ENCODE measurements at places on chromosomes 2 and 18. TPM values are rescaled to one million over a fixed set of nuclear protein-coding genes. Genes with fewer than 3 reads are reported as not detected.

DNA sequence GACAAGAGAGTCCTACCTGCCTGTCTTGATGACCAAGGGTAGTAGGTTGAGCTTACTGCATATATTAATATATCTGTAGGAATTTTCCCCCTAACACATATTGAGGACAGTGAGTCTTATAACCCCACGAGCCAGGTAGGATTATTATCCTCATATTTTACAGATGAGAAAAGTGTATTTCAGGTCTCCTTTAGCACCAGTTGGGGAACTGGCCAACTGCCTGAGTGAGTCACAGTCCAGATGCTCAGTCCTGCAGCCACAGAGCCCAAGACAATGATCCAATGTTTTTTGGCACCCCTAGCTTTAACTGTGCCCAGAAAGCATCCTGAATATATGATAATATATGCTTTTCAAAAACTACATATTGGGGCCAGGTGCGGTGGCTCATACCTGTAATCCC, 30.8 kb upstream of the GLS start:
- no peak overlapping the region for H3K4me3 ChIP-seq
- H3K4me1 ChIP-seq = peaks cover under 1% of the 10 kb centered on the region
- no peak for DNase-seq

- no peak for DNase-seq
- H3K4me3 ChIP-seq = no peak overlapping the region
- H3K4me1 ChIP-seq = peaks cover 21% of the 10 kb centered on the region
- H3K36me3 ChIP-seq = peaks cover 7% of the 10 kb centered on the region
- no peaks in the 10 kb centered on the region for H3K27me3 ChIP-seq
Measured at GRCh38 chr18:79423211-79424007, 27.7 kb downstream of the NFATC1 start.

DNA sequence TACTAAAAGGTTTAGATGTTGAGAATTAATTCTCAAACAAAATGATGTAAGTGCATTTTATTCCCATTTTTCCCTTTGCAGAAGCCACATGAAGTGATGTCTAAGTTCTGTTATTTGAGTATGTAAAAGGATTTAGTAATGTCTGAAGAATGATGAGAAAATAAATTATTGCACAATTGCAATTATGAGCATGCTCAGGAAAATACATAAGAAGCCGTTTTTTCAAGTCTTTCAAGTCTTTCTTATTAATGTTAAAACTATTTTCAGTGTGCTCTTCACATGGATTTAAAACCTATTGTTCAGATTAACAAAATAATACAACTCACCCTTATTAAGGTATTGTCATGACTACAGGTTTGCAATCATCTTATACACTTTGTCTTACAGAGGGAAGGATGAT, 331.4 kb upstream of the NETO1 start:
- DNase-seq = no peak
- H3K4me3 ChIP-seq = no peak overlapping the region
- no peak overlapping the region for H3K27ac ChIP-seq

- H3K4me3 ChIP-seq = no peak overlapping the region
- H3K4me1 ChIP-seq = no peaks in the 10 kb centered on the region
Measured at GRCh38 chr2:39898934-39899333, 119.9 kb upstream of the THUMPD2 start.

- peaks cover 7% of the 10 kb centered on the region for H3K36me3 ChIP-seq
- H3K27me3 ChIP-seq = no peaks in the 10 kb centered on the region
- no peak overlapping the region for H3K4me3 ChIP-seq
- no peak overlapping the region for H3K27ac ChIP-seq
Measured at GRCh38 chr2:51722311-51722710, 690.4 kb upstream of the NRXN1 start.

- H3K27ac ChIP-seq = no peak overlapping the region
- H3K4me3 ChIP-seq = no peak overlapping the region
- DNase-seq = no peak
- no peaks in the 10 kb centered on the region for H3K36me3 ChIP-seq
- no peaks in the 10 kb centered on the region for H3K4me1 ChIP-seq
- no peaks in the 10 kb centered on the region for H3K27me3 ChIP-seq
Measured at GRCh38 chr2:25615920-25616319, 57.5 kb downstream of the DTNB start.

- H3K4me1 ChIP-seq = peaks cover 6% of the 10 kb centered on the region
- H3K36me3 ChIP-seq = peaks cover 3% of the 10 kb centered on the region
Measured at GRCh38 chr18:35467624-35468016, 30.1 kb downstream of the INO80C start.

- H3K4me3 ChIP-seq = no peak overlapping the region
- no peaks in the 10 kb centered on the region for H3K4me1 ChIP-seq
- DNase-seq = no peak
- peaks cover 6% of the 10 kb centered on the region for H3K27me3 ChIP-seq
Measured at GRCh38 chr18:5582076-5582475, 38.3 kb upstream of the EPB41L3 start.

DNA sequence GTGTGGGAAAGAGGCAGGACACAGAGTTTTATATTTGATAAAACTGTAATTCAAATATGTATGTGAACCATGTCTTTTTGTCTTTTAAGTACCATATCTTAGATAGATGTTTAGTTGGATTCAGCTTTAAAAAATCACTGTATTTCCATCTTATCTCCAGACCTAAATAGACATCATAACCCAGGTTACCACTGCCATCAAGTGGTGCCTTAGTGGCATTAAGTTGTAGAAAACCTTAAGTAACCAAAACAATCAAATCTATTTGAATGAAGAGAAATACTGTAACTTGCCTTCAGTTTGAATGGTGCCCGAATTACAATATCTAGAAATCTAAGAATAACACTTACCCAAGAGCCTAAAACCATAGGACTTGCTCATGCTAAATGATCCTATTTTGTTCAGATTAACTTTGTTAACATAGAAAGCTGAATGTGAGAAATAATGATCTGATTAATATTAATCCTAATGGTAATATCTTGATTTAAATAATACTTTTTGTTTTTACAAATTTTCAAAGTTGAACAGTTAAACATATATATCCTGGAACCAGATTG, 92.5 kb upstream of the MAP2 start:
- no peaks in the 10 kb centered on the region for H3K27me3 ChIP-seq
- no peaks in the 10 kb centered on the region for H3K36me3 ChIP-seq
- H3K27ac ChIP-seq = no peak overlapping the region
- no peaks in the 10 kb centered on the region for H3K4me1 ChIP-seq
- DNase-seq = no peak

DNA sequence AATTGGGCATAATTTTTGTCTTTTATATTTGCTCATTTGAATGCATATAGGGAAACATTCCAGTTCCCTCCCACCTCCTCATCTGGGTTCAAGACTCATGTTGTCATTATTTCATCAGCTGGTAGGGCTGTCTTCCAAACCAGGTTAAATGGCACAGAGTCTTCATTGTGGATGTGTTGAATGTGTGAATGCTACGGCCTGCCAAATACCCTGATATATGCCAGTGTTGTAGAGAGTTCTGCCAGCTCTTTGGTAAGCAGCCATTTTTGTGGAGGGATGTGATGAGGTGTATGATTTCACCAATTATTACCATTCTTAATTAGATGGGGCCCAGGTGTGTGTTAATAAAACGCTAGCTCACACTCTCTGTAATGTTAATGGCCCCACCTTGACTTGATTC, 121.7 kb downstream of the LYPD6B start:
- H3K36me3 ChIP-seq = no peaks in the 10 kb centered on the region
- DNase-seq = no peak
- no peaks in the 10 kb centered on the region for H3K4me1 ChIP-seq
- H3K4me3 ChIP-seq = no peak overlapping the region
- no peaks in the 10 kb centered on the region for H3K27me3 ChIP-seq

GRCh38 chr2:159362816-159363251, 76.3 kb upstream of the WDSUB1 start:
- peaks cover 10% of the 10 kb centered on the region for H3K4me1 ChIP-seq
- H3K27ac ChIP-seq = no peak overlapping the region
- H3K27me3 ChIP-seq = no peaks in the 10 kb centered on the region
- no peak for DNase-seq
- peaks cover 16% of the 10 kb centered on the region for H3K36me3 ChIP-seq

- no peak overlapping the region for H3K4me3 ChIP-seq
- no peak for DNase-seq
- H3K4me1 ChIP-seq = no peaks in the 10 kb centered on the region
Measured at GRCh38 chr2:97688062-97688827, 18.7 kb downstream of the C2orf92 start.

GRCh38 chr2:240930096-240930630, 24.0 kb downstream of the CROCC2 start:
- no peaks in the 10 kb centered on the region for H3K27me3 ChIP-seq
- no peak overlapping the region for H3K27ac ChIP-seq
- no peaks in the 10 kb centered on the region for H3K4me1 ChIP-seq
- H3K36me3 ChIP-seq = no peaks in the 10 kb centered on the region
- peak; percentile 18 for DNase-seq

DNA sequence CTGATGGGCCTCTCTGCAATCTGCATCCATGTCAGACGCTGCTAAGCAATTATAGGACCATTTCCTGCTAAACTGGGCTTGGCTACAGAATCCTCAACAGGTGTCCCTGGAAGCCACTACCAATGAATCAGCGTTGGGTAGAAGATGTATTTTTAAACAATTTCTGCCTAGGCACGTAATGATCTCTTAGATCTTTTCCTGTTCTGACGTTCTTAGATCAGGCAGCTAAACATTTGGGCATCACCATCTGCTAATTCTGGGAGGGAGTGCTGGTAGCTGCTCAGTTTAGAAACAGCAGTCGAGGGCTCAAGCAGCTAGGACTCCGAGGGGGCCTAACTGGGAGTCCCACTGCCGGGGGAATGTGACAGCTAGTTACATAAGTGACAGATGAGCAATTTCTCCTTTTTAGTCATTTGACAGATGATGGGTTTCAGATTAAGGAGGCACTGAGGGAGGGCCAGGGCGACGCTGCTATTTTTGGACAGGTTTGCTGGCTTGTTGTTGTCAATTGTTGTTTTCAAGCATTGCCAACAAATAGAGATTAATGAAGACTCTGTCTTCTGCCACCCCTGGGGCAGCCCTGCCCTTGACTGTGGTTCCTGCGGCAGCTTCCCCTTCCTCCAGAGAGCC, 92.7 kb downstream of the MRO start:
- no peaks in the 10 kb centered on the region for H3K4me1 ChIP-seq
- no peak overlapping the region for H3K27ac ChIP-seq
- H3K27me3 ChIP-seq = peaks cover 10% of the 10 kb centered on the region

DNA sequence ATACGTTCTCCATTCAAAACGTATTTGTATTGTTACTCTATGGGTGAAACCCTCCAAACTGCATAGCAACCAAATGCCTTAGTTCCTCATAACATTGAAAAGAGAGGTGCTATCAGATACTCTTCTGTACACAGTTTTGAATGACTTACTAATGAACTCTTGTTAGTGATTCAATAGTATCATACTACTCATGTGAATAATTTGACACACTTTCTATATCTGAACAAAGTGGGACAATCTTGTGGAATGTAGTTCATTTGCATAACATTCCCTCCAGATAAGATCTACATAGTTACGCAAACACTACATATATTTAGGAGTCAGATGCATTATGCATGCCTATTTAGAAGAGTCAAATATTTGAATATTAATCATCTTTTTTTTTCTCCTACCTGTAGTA, 232.0 kb upstream of the NRXN1 start:
- no peak overlapping the region for H3K27ac ChIP-seq
- H3K36me3 ChIP-seq = no peaks in the 10 kb centered on the region
- H3K27me3 ChIP-seq = no peaks in the 10 kb centered on the region
- no peak overlapping the region for H3K4me3 ChIP-seq
- DNase-seq = no peak

DNA sequence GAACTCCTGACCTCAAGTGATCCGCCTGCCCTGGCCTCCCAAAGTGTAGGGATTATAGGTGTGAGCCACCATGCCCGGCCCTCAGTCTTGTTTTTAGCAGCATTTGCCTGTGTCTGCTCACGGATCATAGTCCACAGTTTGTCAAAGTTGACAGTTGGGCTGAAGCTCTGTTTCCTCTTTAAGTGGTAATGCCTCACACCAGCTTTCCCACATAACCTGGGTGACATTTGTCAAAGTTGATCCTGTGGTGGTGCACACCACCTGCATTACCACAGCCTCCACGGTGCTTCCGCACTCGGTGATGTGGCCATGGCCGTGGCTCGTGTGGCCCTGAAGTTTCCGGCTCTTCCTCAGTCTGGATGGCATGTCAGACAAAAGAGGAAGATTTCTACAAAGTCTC, 27.1 kb downstream of the RAB31 start:
- no peak overlapping the region for H3K27ac ChIP-seq
- peaks cover 21% of the 10 kb centered on the region for H3K27me3 ChIP-seq
- no peaks in the 10 kb centered on the region for H3K36me3 ChIP-seq
- no peak for DNase-seq
- H3K4me3 ChIP-seq = peak overlapping the region; percentile 34
- peaks cover 20% of the 10 kb centered on the region for H3K4me1 ChIP-seq

DNA sequence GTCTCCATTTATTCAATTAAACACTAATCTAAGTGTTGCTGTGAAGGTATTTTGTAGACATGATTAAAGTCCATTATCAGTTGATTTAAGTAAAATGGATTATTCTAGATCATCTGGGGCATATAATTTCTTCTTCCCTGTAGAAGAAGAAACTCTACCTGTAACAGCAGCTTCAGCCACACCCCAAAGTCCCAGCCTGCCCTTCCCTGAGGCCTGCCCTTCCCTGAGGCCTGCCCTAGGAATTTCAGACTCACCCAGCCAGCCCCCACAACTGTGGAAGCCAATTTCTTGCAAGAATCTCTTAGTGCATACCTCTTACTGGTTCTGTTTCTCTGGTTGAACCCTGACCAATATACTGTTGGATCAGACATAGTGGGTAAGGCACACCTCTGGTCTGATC, 13.4 kb upstream of the LAPTM4A start:
- no peaks in the 10 kb centered on the region for H3K36me3 ChIP-seq
- H3K4me3 ChIP-seq = no peak overlapping the region
- peaks cover 10% of the 10 kb centered on the region for H3K27me3 ChIP-seq
- no peak for DNase-seq
- no peak overlapping the region for H3K27ac ChIP-seq
- no peaks in the 10 kb centered on the region for H3K4me1 ChIP-seq

- peaks cover 42% of the 10 kb centered on the region for H3K27me3 ChIP-seq
- DNase-seq = no peak
- no peaks in the 10 kb centered on the region for H3K4me1 ChIP-seq
Measured at GRCh38 chr18:36281936-36282335, 15.6 kb upstream of the FHOD3 start.

DNA sequence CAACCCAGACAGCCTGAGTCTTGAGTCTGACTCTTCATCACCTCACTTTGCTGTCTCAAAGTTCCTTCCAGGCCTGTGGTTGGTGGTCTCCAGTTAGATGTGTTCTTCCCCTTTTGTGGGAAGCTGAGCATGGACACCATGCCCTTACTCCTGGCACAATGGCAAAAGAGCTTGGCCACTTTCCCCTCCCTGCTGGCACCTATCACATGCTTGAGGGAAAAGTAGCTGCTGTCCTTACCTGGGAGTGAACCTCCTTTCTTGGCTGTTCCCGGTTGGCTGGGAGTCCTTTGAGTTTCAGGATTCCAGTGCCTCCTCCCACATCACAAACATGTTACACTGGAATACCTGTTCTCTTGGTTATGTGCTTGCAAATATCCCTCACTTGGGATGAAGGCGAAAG, 97.8 kb downstream of the GATA6 start:
- no peaks in the 10 kb centered on the region for H3K27me3 ChIP-seq
- no peaks in the 10 kb centered on the region for H3K36me3 ChIP-seq
- H3K4me1 ChIP-seq = peaks cover 17% of the 10 kb centered on the region
- H3K27ac ChIP-seq = no peak overlapping the region
- no peak for DNase-seq

TMEM17 gene
- 0.14 TPM for total RNA-seq

ADAM17 gene
- 62.1 TPM for total RNA-seq

RGPD8 gene
- 7.7 TPM for total RNA-seq

PLGLB2 gene
- 1.9 TPM for total RNA-seq

ITGB6 gene
- total RNA-seq = not detected

KLHL29 gene
- total RNA-seq = 0.12 TPM

C2orf72 gene
- total RNA-seq = 0.36 TPM

AQP4 gene
- not detected for total RNA-seq

PARD6G gene
- total RNA-seq = not detected

RND3 gene
- not detected for total RNA-seq

TUBB8B gene
- total RNA-seq = not detected

CABYR gene
- 2.3 TPM for total RNA-seq

TUBA3E gene
- total RNA-seq = not detected

RBBP8 gene
- total RNA-seq = 73.9 TPM

MYL12A gene
- total RNA-seq = 658 TPM

Measured in natural killer cell treated with Interleukin-12 subunit alpha and Interleukin-12 subunit beta and Interleukin-15 and Interleukin-18, amount 100 ng/mL, for 72 hours (primary cell).